ENCODE measurements at places on chromosomes 2 and 18.

DNA sequence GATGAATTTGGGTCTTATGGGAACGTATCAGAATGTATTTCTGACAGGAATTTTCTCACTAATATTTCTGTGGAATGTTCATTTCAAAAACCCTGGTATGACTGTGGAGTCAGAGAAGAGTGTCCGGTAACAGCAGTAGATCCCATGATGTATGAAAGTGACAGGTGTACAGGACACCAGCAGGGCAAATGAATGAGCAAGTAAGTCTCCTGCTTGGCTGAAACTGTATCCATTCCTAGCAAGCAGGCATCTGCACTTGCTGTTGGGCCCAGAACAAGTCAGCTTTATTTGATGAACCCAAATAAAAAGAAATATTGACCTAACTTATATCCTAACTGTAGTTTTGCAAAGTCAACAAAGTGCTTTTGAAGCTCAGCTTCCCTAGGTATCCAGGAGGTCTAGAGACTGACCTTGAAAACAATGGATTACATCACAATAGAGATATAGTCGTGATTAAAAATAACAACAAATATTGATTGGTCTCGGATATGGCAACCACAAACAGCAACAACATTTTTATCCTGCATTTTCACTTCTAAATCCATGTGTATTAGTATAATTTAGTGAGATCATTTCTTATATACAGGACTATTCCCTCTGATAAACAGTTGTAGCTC, 37.6 kb downstream of the NXPH2 start:
- DNase-seq = no peak

GRCh38 chr2:234107861-234108260, 57.4 kb downstream of the SPP2 start:
- no peak for DNase-seq

- DNase-seq = no peak
Observed at GRCh38 chr18:51128533-51128932, 68.9 kb downstream of the MEX3C start.

DNA sequence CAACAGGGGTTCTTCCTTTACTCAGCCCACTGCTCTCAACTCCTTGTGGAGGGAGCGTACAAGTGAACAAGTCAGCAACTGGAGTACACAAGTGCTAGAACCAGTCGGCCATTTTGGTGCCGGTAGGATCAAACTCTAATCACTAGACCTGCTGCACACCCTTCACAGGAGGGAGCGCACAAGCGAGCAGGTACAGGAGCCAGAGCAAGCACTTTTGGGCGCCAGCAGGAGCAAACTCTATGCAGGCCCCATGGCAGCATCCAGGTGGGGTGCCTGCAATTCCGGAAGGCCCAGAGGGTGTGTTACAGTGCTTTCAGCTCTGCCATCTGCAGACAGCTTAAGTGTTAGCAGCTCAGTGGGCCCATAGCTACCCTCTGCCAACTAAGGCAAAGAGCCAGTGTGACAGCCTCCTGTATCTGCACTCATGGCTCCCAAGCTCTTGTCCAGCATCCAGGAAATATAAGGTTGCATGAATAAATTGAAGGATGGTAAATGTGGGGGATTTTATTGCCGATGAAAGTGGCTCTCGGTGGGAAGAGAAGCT, 426.1 kb downstream of the DCC start:
- DNase-seq = no peak

DNA sequence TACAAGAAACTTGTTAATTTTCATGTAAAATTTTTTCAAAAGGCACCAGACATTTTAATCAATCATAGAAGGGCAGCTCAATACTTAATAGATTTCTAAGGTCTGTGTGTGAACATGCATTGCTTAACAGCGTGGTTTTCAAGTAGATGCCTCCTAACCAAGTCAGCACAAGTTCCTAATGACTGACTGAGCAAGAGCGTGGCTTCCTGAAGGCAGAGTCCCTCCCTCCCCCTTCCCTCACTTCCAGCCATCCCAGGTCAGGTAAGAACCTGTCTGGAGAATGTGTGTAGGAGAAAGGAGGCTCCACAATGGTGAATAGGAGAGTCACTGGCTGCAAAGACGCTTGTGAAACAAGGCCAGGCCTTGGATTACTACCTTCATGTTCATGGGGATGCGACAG, 33.5 kb upstream of the DAPL1 start:
- no peak for DNase-seq

DNA sequence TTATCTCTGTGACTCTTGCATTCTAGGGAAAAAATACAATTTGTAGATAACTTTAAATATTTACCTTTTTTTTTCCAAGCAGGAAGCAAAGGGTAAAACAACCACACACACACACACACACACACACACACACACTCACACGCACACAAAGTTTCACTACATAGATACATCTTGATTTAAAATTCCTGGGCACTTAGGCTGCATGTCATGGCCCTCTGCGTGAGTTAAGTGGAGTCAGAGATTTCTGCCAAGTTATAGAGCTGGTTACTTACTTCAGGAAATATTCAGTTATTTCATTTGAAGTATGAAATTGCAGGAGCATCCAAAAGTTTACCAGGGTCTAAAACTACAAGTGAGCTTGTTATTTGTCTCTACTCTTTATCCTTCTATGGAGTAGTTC, 612.0 kb downstream of the IRS1 start:
- no peak for DNase-seq

Measured in stimulated activated CD4-positive, alpha-beta T cell treated with anti-CD3 and anti-CD28 coated beads, Interleukin-4, amount 100 ng/mL, for 24 hours (primary cell).